HT-29 (cell line): ENCODE measurements at places on chromosomes 6 and 20.

DNA sequence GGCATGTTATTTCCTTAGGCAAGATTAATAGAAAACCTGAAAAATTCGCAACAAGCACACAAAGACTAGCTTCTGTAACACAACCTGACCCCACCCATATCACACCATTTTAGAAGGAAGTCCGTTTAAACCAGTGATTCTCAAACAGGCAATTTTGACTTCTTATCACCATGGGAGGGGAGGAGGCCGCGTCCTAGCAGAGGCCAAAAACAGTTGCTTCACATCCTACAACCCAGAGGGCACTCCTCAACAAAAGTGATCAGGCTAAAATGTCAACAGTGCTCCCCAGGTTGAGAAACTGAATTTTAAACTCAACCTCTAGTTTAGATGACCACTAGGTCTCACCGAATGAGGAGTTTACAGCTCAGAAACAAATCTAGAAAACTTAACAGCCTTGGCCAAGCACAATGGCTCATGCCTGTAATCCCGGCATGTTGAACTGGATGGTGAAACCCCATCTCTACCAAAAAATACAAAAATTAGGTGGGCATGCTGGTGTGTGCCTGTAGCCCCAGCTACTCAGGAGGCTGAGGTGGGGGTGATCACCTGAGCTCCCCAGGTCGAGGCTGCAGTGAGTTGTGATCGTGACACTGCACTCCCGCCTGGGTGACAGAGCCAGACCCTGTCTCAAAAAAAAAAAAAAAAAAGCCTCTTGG, 3.4 kb downstream of the SNX5 start:
- DNase-seq: no peak

DNA sequence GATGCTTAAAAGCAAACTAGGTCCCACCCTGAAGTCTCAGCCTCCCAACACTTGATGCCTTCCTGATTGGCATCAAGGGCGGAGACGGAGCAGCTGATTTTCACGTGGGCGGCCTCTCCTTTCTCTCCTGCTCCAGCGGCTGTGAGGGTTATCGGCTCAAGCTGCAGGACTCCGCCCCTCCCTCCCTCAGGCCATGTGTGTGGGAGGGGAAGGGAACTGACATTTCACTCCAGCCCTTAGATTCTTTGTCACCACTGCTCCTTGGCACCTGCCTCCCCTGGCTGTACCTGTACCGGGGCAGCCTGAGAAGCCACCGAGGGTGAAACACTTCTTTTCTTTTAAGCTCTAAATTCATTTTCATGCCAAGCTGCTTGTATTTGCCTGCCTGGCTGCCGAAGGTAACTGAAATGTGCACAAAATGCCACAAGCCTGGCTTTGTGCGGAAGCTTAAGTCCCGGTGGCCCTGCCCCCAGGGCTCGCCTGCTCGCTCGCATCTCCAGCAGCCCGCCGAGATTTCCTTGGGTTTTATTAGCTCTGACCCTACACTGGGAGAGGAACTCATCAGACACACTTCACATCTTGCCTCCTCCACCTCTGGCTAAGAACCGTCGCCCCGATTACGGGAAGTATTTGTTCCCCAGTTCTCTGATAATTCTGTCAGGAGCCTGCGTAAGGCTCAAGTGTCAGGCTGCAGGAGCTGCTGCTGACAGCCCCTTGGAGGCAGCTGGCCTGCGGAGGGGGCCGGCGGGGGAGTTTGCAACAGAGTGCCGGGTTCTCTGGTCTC, 9.6 kb upstream of the CPNE5 start:
- peak; percentile 45 for DNase-seq

DNA sequence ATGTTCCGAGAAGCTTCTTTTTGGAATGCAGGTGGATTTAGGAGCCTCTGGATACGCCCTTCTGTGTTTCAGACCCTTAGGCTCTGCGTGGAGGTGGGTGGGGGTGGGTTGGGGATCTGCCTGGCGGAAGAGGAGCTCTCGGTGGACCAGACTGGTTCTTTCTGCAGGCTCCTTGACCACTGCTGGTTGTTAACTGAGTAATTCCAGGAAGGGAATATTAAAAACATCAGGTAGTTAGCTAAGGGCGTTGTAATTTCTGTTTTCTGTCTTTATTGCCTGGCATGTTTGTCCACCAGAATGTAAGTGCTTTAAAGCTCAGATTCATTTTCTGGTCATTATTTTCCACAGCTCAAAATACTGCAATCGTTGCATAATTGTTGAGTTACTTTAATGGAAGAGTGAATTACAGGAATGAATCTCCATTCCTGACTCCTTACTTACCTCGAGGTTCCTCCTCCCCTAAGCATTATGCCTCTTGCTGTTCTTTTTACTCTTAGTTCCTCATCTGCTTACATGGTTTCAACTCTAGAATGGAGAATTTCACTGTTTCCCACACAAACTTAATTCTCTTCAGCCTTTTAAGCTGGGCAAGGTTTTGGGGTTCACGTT, 5.9 kb downstream of the CDYL start:
- DNase-seq: no peak

- no peak for DNase-seq
Observed at GRCh38 chr20:1803061-1803931, 91.9 kb upstream of the SIRPA start.

GRCh38 chr6:128336436-128337095, 183.8 kb downstream of the PTPRK start:
- DNase-seq: no peak

DNA sequence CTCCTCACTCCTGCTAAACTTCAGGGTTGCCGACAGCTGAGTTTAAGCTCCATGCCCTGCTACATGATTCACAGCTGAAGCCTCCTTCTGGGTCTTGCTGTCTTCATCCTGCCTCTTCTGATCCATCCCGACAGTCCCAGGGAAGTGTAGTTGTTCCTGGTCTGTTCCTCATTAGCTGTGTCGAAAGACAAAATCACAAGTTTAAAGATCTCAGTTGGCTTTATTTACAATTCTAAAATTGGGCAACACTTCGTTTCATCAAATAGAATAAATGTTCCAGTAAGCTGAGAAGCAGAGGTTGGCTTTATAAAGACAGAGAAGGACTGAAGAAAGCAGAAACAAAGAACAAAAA, 4.1 kb upstream of the SLC2A10 start:
- no peak for DNase-seq

DNA sequence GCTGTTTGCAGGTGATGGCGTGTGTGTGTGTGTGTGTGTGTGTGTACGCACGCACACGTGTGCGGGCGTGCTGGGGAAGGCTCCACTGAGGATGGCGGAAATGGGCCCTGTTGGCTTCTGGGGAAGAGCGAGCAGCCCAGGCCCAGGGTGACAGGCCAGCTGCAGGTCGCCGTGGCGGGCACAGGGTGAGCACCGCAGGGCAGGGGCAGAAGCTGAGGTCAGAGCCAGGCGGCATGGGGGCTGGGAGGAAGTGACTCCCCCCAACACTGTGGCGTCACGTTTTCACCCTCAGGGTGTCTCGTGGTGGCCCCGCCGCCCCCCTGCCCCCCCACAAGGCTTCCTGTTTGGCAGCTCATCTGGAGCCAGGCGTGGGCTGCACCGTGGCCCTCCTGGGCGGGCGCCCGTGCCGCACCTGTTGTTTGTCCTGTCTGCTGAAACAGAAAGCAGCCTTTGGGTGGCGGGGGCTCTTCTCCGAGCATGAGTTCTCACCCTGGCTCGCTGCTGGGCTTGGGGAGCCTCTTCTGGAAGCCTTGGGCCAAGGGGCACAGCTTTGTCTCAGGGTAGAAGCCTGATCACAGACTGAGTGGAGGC, 7.1 kb downstream of the RBM38 start:
- DNase-seq: no peak

DNA sequence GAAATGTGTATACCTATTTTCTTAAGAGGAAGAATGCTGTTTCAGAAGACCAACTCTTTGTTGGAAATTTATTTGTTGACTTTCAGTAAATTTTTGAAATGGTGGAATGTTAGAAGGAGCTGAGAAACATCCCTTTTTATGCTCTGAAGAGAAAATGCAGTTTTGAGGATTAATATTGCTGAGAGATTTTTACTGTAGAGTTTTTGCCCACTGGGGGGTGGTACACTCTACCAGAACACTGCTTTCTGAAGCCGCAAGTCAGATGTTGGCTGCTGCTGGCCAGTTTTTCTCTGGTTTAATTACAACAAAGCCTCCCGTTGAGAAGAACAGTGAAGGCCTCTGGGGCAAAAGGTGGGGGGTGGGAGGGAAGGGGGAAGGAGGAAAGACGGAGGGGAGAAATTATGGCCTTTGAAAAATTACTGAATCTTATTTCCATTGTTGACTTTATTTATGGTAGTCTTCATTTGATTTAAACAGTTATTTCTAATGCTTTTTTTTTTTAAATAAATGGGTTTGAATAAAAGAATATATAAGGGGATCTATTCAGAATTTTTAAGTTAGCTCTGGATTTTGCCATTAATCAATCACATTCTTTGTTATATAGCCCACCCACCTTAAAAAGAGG, 3.0 kb downstream of the FLRT3 start:
- DNase-seq: peak; percentile 69

GRCh38 chr6:139164001-139164400, 29.1 kb downstream of the HECA start:
- DNase-seq: no peak

- no peak for DNase-seq
Observed at GRCh38 chr6:20936949-20937348, 402.7 kb downstream of the CDKAL1 start.

DNA sequence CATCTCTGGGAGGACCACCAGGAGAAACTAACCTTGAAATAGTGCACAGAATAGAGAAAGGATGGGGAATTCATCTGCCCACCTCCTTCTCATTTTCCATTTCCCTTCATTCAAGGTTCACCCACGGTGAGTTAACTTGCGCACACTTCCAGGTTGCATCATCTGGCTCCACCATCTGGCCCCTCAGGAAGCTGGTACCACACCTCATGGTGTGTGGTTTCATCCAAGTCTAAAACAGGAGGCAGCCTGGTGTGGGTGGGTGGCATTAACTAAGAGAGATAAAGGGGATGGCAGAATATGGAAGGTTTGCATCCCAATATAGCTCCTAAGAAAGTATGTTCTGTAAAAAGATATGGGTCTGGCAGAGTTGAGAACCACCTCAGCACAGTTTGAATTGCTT, 3.8 kb downstream of the ZNF334 start:
- no peak for DNase-seq

- DNase-seq: no peak
Observed at GRCh38 chr6:148359228-148359627, 16.6 kb downstream of the SASH1 start.

DNA sequence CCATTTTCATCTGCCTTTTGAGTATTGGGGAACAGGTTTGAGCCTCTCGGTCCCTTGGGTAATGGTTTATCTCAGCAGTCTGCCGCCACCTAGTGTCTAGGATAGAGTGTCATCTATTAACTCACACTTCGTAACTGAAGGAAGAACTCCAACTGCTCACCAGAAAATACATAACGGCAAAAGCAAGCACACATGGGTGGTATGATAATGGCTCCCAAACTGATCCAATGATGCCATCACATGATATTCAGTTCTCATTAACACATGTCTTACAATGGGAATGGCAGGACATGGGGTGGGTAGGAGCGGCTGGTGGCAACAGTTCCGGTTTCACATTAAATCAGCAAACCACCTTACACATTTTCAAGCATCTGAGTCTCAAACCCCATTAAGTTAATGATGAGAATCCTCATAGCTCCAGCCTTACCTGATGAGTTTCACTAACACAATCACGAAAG, 110.7 kb upstream of the PHACTR1 start:
- peak; percentile 86 for DNase-seq

DNA sequence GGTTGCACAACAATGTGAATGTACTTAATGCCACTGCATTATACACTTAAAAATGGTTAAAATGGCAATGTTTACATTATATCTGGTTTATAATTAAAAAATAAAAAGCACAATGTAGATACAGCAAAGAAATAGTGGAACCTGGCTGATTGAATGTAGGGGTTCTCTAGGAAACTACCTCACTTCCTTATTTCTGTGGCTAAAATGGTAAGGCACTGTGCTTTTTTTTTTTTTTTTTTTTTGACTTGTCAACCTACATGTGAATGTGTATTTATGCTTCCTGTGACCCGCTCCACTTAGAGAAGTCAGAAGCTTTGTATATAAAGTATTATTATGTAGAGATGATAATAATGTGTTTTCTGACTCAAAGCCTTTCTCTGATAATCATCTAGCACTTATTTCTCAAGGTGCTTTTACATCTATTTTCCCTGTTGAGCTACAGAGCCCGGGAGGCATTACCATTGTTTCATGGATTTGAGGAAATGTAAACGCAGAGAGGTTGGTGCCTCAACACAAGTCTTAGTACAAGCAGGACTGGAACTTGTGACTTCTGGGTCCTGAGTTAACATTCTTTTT, 55.0 kb downstream of the SOX4 start:
- no peak for DNase-seq

DNA sequence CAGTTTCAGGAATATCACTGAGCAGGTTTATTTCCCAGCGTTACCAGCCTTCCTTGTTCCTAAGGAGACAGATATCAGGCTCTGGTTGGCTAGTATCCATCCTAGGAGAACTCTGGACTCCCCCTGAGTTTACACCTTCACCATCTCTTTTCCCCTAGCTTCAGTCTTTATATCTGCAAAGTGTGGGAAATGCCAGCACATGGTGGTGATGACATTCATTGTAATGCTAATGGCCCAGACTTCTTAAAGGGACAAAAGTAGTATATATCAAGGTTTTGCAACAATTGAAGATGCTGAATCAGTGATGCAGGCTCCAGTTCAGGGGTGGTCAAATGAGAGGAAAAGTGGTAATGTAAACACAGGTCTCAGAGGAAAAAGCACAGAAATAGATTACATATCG, 224.3 kb upstream of the SYNDIG1 start:
- DNase-seq: no peak

GRCh38 chr6:91271807-91272206, 684.9 kb upstream of the MAP3K7 start:
- DNase-seq: no peak

DNA sequence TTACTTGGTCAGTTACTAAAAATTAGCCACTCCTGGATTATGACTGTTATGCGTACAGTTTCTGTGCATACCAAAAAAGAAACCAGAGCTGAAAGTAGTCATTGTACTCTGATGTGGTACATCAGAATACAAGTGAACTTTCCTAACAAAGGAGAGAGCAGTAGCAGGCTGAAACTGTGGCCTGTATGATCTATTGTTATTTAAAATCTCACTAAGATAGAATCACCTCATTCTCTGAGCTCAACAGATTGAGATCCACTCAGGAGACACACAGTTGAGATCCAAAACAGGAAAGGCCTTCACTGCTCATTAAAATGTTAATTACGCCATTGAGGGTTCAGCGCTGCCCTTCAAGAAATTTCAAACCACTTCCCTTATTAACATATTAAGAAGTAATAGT, 576.4 kb downstream of the LMBRD1 start:
- no peak for DNase-seq
